ENCODE measurements at places on chromosomes 12 and 14. TPM values are rescaled to one million over a fixed set of nuclear protein-coding genes. Genes with fewer than 3 reads are reported as not detected.

DNA sequence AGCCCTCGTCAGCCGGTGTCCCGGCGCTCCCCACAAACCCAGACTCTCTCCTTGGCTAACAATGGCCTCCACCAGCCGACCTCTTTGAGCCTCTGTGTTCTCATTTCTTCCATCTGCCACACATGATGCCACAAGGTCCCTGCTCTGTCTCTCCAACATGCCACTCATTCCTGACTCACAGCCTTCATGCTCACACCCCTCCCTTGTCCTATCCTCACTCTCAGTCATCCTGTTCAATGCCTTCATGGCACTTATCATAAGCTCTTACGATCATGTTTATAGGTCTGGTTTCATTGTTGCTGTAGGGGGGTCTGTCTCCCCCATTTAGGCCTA, 9.6 kb upstream of the SERPINA11 start:
- no peak for DNase-seq

DNA sequence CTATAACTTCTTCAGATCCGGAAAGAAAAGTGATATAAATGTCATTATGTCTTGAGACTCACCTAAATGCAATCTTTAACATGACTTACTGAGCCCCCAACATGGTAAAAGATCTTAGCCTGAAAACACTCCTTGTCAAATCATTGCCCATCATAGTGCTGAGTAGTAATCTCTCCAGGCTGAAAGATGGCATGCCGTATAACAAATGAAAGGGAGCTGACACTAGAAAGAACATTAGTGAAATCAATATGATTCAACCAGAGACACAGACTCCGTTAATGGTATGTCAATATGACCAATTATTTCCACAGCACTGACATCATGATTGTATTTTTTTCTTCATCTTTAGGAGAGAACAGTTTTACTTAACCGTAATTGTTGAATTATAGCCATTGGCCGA, 54.4 kb downstream of the BICD1 start:
- DNase-seq, result no peak

GRCh38 chr14:102848830-102849525, 71.7 kb downstream of the TRAF3 start:
- peak; percentile 51 for DNase-seq

- DNase-seq, result no peak
Observed at GRCh38 chr12:128276471-128276870, 9.5 kb downstream of the TMEM132C start.

Gene SCNN1A
- total RNA-seq, result 196 TPM

- DNase-seq, result no peak
Observed at GRCh38 chr12:23694307-23694706, 255.2 kb downstream of the SOX5 start.

DNA sequence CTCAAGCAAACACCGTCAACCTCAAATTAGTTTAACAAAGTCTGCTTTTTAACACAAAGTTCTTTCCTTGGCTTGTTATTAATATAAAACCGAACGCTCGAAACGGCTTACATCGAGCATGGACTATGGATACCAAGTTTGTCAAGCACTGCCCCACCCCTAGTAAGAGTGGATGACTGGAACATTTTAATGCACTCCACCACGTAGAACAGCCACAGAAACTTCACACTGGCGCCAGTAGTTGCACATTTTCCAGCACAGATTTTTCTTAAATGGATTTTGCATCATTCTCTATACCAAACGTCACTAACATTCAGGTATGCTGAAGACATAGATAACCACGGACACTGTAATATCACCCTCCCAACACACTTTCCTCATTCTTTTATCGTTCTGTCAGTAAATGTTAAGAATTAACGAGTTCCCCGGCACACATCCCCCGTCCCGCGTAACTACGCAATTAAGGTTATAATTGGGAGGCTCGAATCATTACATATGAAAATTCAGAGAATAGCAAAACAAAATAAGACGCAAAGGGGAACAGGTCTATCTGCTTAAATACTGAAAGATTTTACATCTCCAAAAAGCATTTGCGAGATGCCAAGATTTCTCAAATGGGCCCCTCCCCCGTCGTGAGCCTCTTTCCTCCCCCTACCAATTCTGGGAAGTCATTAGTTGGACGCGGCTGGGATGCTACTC, 990 bp downstream of the FERMT2 start:
- peak; percentile 40 for DNase-seq

DNA sequence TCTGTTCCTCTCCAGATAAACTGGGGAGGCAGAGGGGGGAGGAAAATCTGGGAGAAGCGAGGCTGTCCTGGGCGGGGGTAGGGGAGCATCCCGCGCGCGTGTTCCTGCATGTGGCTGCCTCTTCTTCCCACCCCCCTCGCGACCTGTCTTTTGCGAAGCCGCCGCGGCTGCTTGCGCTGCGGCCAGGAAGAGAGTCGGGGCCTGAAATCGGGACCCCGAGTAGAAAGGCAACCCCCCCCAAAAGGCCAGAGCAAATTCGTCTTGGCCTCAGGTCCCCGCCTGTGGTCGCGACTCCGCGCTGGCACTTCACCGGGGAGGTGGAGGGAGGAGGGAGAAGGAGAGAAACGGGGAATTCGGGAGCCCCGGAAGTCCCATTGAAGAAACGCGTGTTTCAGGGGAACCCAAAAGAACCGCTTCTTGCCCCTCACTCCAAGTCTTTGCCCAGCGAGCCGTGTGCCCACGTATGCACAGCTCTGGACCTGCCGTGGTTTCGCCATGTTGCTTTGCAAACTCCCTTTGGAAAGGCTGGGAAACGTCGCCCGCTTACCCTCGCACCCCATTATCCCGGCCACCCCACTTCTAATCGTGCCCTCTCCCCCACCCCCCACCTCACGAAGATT, 944 bp downstream of the CCND2 start:
- peak; percentile 42 for DNase-seq

Gene CCDC60
- total RNA-seq, result not detected

GRCh38 chr12:89476232-89476631, 48.4 kb downstream of the GALNT4 start:
- no peak for DNase-seq

DNA sequence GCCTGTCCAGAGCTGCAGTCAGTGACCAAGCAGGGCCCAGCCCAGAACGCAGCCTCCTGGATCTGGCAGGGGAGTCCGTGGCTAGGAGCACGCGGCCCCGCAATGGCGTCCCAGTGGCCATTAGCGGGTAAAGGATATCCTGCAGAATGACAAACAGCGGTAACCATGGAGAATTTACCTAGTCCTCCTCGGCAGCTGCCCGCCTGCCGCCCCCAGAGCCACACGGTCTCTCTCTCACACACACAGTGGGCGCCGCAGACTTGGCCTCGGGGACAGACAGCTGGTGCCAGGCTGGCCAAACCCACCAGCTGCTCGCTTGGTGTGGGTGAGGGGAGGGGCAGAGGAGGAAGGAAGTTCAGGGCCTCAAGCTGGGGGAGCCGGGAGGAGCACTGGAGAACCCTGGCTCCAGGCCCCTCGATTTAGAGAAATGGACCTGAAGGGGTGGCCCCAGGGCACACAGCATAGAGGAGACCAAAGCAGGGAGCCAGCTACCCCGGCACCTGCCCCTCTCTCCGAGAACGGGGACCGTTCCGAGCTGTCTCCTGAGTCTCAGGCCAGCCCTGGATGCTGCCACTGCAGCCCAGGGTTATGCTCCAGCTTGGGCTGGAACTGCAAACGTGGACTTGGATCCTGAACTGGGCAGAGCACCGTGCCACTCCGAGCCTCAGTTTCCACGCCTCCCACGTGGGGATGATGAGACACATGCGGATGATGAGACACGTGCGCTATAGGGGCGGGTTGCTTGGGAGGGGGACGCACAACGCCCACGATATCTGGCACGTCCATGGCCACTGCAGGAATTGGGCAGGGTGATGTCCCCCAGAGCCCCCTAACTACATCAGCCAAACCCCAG, 3.4 kb downstream of the CDK2AP1 start:
- DNase-seq, result peak; percentile 40

Gene CFAP251
- 8.4 TPM for total RNA-seq

Gene FOXA1
- total RNA-seq, result 30.2 TPM

GRCh38 chr14:67199016-67199415, 9.8 kb downstream of the GARIN2 start:
- no peak for DNase-seq

DNA sequence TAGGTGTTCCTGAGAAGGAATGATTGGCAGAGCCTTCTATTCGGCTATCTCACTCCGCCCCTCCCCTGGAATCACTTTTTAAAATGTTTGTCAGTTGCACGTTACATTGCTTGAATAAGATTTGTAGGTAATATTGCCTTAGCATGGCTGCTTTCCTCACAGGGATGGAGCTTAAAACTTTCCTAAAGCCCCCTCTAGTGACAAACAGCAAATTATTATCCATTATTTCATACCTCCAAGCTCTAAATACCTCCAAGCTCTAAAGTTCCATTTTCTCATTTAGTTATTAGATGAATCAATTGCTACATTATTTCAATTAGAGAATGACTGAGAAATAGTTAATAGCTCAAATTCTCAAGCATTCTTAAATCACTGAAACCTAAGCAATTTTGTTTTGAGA, 5.1 kb upstream of the SPATA7 start:
- DNase-seq, result no peak

GRCh38 chr14:53140585-53140984, 12.5 kb downstream of the DDHD1 start:
- DNase-seq, result no peak

DNA sequence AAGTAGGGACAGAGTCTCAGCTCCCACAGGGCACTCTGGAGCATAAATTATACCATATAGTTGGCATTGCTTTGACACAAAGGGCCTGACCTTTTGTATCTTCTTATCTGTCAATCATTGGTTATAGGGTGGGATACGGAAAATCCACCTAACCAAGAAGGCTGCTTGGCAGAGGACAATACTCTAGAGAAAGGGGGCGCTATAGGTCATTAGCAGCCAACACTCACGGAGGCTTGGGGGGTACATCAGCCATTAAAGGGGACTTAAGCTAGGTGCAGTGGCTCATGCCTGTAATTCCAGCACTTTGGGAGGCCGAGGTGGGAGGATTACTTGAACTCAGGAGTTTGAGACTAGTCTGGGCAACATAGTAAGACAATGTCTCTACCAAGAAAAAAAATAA, 22.9 kb downstream of the SPTSSA start:
- no peak for DNase-seq

GRCh38 chr14:77181603-77182437, at the start of gene TMEM63C:
TSS of gene TMEM63C (plus strand) at chr14:77181798. CDS start at chr14:77218814, 37,016 bp downstream.
- DNase-seq, result no peak

DNA sequence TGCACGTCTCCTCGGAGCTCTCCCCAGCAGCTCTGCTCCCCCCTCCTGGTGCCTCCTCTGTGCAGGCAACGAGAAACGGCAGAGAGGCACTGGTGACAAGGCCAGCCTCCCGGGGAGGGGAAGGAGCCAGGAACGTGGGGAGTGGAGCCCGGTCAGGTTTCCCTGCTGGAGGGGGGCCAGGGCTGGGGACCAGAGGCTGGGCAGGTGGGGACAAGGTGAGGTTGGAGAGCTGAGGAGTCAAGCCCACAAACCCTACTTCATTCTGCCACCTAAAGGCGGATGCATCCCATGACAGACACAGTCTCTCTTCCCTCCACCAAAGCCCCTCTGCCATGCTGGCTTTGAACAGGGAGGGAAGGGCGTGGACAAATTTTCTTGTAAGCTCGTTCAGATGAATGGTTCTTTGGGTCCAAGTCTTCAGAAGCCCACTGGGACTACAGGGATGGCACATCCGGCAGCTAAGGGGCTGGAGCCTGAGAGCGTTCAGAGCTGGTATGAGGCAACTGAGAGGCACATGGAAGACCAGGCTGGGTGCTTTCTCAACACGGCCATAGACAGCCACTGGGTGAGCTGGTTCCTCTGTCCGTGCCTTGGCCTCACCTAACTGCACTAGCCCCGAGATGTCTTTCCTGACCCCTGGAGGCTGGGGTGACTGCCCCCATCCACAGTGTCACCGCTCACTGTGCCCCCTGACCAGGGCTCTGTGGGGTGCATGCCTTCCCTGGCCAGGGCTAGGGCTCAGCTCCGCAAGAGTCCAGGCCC, 105.9 kb downstream of the RBM19 start:
- DNase-seq, result no peak

- no peak for DNase-seq
Observed at GRCh38 chr12:1881301-1881700, 37.2 kb downstream of the CACNA2D4 start.

- DNase-seq, result no peak
Observed at GRCh38 chr12:12182703-12183365, 84.0 kb downstream of the LRP6 start.

- DNase-seq, result no peak
Observed at GRCh38 chr12:26028953-26029735, 70.7 kb downstream of the RASSF8 start.

GRCh38 chr12:95554532-95555071, 3.3 kb upstream of the USP44 start:
- DNase-seq, result no peak

Gene MEG3
- total RNA-seq, result 47.1 TPM

DNA sequence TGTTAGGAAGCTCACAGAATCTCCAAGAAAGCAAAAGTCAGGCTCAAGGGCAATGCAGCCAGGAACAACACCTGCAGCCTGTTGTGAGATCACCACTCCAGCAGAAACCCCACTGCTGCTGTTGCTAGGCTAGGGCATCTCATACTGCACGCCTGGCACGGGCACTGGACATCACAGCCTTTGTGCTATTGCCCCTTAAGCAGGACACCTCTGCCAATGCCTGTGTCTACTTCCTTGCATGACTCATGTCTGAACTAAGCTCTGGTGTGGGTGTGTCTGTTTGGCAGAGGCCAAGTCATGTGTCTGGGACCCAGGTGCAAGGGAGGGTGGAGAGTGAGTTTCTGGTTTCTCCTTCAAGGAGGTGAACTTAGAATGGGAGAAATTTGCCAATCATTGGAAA, 10.0 kb upstream of the DDX47 start:
- DNase-seq, result peak; percentile 84

Gene DLK1
- 0.26 TPM for total RNA-seq

Gene SERPINA10
- not detected for total RNA-seq

Gene RDH16
- total RNA-seq, result 0.45 TPM

Gene CCDC38
- total RNA-seq, result not detected

Gene PTPRB
- 83.2 TPM for total RNA-seq

GRCh38 chr12:8572507-8572906, 31.8 kb upstream of the CLEC4E start:
- no peak for DNase-seq

DNA sequence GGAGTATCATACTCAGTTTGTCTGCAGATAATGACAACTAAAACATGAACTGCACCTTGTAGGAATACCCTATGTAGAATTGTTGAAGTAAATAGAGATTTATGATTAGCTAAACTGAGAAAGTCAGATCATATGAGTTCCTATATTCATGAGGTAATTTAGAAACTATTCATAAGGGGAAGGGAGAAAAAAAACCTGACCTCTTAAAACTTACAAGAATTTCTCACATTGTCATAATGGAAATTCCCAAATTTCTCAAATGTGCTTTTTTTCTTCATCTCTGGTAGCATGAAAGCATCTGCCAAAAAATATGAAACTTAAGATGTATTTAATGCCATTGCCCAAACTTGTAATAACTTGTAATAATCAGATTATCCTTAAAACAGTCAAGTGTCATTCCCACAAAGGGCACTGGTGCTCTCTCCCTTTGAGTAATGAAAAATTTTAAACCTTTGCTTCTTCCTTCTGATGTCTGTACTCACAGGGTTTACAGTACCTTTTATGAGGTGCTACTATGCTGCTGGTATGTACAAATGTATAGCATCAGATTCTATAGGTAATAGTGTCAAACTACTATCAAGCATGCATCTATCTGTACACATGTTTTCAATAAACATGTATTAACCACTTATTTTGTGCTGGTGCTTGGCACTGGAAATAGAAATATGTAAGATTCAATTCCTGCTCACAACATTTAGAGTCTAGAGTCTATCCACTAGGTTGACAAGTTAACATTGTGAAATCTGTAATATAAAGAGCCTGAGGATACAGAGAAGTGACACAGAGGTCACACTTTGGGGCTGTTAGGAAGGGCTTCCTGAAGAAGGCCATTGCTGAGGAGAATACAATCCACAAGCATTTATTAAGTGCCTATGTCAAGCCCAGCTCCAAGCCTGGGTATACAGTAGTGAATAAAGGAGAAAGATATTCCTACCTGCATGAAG, 17.4 kb upstream of the DRAM1 start:
- no peak for DNase-seq

Gene CMA1
- total RNA-seq, result not detected

All from left lung (tissue), 14 donors.